Jurkat, Clone E6-1 (cell line): ENCODE measurements at places on chromosomes 12 and 14.

GRCh38 chr14:74984236-74985027 is 18.3 kb upstream of the EIF2B2 start:
- no peak for DNase-seq

- no peak for DNase-seq
Observed at GRCh38 chr12:127546721-127547505, 720.1 kb upstream of the TMEM132C start.

DNA sequence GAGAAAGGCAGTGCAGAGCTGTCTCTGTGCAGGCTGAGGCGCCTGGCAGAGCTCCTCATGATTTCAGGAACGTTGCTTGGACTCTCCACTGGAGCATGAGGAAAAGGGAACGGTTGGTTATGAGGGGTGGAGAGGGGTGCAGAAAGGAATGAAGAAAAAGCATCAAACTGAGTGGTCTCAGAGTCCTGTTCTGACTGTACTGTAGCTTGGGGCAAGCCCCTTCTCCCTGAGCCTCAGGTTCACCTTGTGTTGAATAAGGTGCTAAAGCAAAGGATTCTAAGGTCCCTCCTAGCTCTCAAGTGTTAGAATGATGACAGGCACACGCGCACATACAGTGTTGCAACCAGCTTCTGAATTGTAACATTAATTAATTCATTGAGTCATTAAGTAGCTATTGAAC is 125.2 kb upstream of the PARP11 start:
- DNase-seq = no peak

DNA sequence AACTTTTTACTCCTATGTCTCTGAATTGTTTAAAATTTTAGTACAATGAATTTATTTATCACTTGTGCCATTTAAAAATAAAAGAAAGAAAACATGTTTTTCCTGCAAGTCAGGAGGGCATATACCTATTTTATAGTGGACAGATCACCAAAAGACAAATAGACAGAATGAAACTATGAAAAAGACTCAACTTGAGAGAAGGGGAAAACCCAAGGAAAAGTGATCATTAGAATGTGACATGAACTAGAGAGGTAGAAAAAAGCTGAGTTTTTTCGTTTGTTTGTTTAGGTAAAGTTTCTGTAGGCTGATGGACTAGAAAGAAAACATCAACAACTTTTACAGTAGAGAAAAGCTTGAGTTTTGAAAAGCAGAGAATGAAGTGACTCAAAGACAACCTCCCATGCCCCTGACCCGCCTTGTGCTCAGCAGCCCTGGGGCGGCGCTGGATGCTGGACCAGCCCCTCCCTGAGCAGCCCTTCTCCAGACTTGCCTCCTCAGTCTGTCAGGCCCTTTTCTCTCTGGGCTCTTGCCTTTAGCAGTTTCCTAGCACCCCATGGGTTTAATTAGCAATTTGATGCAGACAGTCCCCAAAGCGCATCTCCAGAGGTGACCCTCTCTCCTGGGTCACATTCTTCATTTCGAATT is 95.1 kb upstream of the ARID2 start:
- no peak for DNase-seq

GRCh38 chr12:58703866-58704265 is 216.4 kb downstream of the LRIG3 start:
- DNase-seq = no peak

DNA sequence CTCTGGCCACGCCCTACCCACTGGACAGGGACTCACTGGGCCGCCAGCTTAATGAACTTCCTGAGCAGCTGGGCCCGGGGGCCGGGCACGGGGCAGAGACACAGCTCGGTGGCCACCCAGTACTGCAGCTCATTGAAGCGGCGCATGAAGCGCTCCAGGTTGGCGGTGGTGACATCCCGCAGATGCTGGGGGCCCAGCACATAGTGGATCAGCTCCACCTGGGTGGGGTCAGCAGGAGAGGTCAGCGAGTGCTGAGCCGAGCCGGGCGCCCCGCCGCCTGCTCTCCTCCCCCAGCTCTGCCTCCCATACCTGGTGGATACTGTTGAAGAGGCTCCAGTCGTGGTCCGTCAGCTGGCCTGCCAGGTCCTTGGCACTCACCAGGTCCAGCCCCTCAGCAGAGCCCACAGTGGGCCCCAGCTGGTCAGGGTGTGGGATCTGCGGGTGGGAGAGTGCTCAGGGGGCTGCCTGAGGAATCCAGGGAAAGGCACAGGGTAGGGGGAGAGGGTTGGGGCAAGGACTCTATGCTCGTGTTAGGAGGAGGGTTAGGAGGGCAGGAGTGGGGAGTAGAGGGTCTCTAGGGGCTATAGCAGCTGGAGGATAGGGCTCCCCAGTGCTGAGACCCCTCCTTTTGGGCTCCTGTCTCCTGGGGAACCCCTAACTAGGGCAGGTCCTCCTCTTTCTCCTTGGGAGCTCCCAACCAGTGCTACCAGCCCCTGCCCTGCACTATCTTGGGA is 15.5 kb upstream of the ENDOU start:
- no peak for DNase-seq

GRCh38 chr14:59009967-59010366 is 178.5 kb upstream of the DAAM1 start:
- DNase-seq = no peak

- DNase-seq = no peak
Observed at GRCh38 chr12:110534811-110535210, 32.7 kb downstream of the RAD9B start.

- no peak for DNase-seq
Observed at GRCh38 chr12:91419809-91420208, 237.2 kb upstream of the DCN start.

DNA sequence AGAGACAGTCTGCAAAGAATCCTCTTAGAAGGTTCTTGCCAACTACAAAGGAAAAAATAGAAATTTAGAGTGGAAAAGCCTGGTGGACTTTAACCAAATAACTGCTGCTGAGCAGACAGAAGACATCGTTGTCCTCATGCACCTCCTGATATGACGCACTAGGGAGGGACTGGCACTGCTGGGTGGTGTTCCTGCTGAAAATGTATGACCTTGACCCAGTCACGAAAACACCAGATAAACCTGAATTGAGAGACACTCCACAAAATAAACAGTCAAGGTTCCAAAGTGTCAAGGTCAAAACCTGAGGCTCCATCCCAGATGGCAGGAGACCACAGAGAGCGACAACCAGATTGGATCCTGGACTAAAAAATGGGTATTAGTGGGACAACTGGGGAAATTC is 61.9 kb downstream of the CHGA start:
- no peak for DNase-seq

GRCh38 chr12:21984375-21984774 is 43.1 kb upstream of the ABCC9 start:
- DNase-seq = no peak

GRCh38 chr12:80769553-80770140 is 52.9 kb downstream of the MYF5 start:
- no peak for DNase-seq

DNA sequence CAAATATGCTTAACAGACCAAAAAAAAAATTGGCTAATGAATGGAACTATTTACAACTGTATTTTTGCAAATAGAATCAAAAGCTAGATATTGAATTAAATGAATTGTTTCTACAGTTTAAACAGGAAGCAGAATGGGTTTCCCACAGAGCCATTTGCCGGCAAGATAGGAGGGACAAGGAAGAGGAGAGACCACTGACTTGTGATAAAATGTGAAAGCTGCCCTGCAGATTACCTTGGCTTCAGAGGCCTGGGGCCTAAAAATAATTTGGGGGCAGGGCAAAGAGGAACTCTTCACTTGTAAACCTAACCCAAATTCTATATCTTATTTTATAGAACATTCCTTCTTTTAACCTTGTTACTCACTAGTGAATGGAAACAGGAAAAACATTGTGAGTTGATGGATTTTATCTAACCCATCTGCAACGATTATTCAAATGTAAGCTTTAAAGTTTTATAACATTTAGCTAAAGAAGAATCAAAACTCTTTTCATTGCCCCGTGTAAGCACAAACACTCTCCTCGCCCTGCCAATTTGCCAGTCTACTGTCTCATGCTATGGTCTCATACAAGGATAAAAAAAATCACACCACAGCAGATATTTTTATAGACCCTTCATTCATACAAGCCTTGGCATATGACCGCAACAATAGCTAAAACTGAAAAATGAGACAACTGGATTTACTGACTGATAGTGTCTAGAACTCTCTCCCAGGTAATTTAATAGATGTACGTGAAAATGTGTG is 49.5 kb upstream of the MDM1 start:
- peak; percentile 76 for DNase-seq

- DNase-seq = no peak
Observed at GRCh38 chr12:108126990-108127501, 2.0 kb upstream of the WSCD2 start.

DNA sequence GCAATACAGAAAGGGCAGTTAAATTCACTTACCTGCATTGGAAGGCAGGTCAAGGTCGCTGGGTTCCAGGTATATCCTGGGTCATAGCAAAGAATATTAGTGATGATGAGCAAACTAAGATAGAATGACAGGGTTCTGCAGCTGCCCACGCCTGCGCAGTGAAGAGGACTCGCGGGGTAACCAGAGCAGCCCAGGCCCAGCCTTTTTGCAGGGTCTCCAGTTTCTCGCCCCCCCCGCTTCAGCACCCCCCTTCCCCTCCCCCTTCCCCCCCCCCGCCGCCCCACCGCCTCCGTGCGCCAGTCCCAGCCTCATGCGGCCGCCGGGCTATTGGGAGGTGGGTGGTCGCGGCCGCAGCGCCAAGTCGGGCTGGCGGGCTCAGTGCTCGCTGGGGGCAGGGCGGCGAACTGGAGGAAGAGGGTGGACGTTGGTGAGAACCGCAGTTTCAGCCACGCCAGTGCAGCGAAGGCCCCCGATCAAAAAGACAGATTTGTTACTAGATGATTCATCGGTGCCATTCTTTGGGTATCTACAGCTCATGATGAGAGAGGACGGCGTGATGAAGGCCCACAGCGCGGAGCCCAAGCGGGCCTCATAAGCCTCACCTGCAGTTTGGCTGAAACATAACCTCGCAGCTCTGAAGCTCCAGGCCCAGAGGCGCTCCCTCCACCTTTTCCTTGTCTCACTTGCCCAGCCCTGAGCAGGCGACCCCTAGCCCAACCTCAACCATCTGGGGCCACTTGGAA is 20.2 kb downstream of the SLC2A3 start:
- DNase-seq = no peak

- peak; percentile 77 for DNase-seq
Observed at GRCh38 chr14:64708148-64709004, 4.2 kb downstream of the PLEKHG3 start.

- DNase-seq = no peak
Observed at GRCh38 chr12:3527181-3527580, 36.2 kb downstream of the PRMT8 start.

DNA sequence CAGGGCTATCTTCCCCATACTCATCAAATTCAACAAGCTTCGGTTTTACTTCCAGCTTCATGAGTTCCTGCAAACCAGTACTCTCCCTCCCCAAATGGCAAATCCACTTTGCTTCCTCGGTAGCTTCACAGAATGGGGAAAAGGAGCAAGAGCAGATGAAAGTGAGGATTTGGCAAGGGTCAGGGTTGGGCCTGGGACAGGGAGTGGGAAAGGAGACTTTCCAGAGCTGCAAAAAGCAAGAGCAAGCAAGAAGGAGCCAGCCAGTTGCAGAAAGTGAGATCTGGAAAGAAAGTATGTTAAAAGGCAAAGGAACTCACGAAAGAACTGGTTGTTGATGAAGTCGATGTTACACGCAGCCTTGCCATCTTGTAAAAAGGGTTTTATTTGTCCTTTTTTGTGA is 522.8 kb upstream of the TBX3 start:
- DNase-seq = no peak

DNA sequence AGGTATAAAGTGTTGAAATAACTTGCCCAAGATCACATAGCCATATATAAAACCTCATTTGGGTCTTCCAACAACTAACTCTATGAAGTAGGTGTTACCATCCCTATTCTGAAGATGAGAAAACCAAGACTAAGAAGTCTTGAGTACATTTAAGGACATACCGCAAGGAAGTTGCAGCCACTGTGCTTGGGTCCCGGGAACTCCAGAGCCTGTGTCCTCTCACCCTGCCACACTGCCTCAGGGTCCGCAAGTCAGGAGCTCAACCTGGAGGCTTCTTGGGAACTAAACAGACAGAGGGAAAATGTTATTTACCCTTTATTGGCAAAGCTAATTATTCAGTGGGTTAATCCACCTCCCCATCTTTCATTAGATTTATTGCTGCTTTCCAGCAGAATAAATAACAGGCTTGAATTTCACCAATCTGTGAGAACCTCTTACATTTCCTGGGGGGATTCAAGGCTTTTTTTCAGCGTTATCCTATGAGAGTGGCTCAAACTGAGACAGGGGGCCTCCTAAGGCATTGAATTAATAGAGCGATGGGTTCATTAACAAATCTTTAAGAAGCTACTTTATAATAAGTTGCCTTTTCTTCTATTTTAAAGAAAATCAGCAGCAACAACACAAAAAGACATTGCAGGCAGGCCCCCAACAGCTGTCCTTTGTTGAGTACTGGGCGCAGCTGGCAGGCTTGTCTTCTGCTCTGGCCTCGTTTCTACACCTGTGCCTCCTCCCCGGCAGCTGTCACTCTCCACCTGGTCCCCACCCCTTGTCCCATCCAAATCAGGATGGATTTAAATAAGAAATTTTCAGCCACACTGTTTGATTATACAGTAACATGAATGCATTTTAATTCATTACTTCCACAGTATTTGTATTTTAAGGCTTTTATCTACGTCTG is 25.3 kb downstream of the PHLDA1 start:
- no peak for DNase-seq

DNA sequence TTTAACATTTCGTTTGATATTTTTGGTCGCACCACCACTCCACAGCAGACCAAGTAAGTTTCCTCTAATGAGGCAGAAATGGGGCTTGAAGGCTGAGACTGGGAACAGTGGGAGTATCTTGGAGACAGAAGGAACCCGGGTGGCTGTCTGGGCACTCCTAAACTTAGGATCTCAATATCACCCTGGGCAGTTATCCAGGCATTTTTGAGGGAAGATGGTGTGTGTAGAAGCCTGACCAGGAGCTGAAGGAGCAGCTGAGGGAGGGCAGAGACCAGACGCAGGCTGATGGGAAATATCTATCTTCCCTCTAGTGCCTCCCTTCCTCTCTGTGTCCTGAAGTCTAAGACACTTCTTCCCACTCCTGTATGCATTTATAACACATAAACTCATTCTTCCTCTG is 10.7 kb downstream of the MARS1 start:
- DNase-seq = no peak

GRCh38 chr14:70666361-70666686 is 24.6 kb downstream of the TTC9 start:
- no peak for DNase-seq

GRCh38 chr12:116159593-116160200 is 117.8 kb downstream of the MED13L start:
- no peak for DNase-seq

DNA sequence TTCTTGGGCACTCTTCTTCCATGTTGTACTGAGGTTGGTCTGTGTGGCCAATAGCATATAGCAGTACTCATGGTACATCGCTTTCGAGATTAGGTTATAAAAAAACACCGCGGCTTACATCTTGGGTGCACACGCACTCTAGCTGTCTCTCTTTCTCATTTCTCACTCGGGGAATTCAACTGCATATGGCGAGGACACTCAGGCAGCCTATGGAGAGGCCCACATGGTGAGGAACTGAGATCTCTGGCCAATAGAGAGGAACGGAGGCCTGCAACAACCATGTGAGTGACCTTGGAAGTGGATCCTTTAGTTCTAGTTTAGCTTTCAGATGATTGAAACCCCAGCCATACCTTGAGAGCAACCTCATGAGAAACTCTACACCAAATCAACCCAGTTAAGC is 45.6 kb downstream of the USP15 start:
- DNase-seq = no peak

- DNase-seq = no peak
Observed at GRCh38 chr14:33469898-33470297, 481.0 kb downstream of the EGLN3 start.
